Hair follicle dermal papilla cell (primary cell): ENCODE measurements at places on chromosomes 1 and 21. TPM values are rescaled to one million over a fixed set of nuclear protein-coding genes. Genes with fewer than 3 reads are reported as not detected.

The NEK2 gene
- 1.6 and 1.7 TPM in 2 replicates for total RNA-seq

The MMP23B gene
- total RNA-seq, result 0.24 and 0.49 TPM in 2 replicates

The FAF1 gene
- total RNA-seq, result 55.3 and 72.3 TPM in 2 replicates

The MASP2 gene
- not detected in 2 replicates for total RNA-seq

The RNU1-4 gene
- under 0.01 TPM in 2 replicates for total RNA-seq

The AMPD1 gene
- not detected in 2 replicates for total RNA-seq
